NCI-H1105 treated with DMSO at 0.1 percent for 48 hours (cell line): ENCODE measurements at places on chromosomes 1 and 21.
A peak's percentile ranks its signal among the peaks of the same experiment; 100 is the strongest.

DNA sequence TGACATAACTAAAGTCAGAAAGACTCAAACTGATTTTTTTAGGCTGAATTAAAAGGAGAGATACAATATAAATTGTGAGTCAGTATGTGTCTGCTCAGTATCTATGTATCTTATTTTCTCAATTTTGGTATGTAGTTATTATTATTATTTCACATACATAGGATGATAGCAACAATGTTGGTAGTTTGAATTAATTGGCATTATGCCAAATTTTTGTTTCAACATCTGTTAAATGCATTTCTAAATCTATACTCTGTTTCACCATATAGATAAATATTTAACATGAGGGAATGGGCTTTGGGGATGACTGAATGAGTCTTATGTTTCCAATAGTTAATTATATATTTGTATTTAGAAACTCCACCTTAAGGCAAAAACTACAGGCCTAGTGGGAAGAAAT, 12.6 kb upstream of the HMCN1 start:
- no peak for DNase-seq

DNA sequence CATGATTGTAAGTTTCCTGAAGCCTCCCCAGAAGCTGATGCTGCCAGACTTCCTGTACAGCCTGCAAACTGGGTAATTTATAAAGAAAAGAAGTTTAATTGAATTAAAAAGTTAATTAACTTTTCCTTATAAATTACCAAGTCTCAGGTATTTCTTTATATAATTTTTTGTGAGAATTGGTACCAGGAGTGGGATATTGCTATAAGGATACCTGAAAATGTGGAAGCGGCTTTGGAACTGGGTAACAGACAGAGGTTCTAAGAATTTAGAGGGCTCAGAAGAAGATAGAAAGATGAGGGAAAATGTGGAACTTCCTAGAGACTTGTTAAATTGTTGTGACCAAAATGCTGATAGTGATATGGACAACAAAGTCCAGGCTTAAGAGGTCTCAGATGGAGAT, 163.1 kb downstream of the PTPRU start:
- DNase-seq, result no peak

DNA sequence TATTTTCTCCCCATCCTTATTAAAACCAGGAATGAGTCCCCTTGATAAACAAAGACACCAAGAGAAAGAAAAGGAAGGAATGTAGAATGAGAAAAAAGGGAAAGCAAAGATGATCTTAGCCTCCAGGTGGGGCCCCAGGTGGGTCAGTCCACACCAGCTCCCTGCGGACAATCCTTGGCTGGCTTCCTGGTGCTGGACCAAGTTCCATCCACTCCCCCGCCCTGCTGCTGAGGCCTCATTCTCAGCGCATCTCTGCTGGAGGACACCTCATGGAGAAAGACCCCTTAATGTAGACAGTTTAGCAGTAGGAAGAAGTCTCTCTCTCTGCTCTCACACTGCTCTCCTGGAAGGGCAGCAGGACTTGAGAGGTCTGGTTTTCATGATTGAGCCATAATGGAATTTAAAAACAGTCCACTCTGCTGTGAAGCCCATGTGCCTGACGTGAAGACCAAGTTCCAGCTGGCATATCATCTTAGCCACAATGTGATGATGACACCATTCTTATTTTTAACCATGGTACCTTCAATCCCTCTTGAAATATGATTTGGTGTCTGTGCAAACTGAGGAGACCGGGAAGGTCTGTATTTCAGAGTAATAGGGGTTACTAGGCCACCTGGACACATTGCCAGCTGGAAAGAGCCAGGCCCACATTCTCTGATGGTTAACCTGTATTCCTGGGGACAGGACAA, 83.1 kb downstream of the WLS start:
- DNase-seq, result no peak

GRCh38 chr1:185813401-185813979, 79.3 kb downstream of the HMCN1 start:
- DNase-seq, result peak; percentile 70

- no peak for DNase-seq
These were observed 17.8 kb upstream of the HSD17B7 start for GRCh38 chr1:162772571-162773154.

GRCh38 chr1:179048339-179049124, 22.8 kb downstream of the FAM20B start:
- no peak for DNase-seq

- no peak for DNase-seq
These were observed 1326.5 kb downstream of the PLA2G4A start for GRCh38 chr1:188155261-188155660.

DNA sequence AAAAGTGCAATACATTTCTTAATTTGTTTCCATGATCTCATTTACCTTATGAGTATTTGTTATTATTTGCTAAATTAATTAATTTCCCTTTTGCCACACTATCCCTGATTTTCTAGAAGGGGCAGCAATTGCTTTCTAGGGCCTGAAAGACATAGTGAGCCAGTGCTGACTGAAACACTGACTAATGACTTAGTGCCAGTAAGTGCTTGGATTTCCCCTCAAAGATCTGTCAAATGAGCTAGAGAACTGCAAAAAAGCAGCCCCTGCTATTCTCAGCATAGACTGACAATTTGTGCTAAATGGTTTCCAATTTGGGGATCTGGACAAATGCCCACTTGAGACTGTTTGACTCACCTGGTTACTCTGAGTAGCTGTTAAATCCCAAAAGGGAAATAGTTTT, 35.6 kb upstream of the USH2A start:
- DNase-seq, result peak; percentile 26

GRCh38 chr1:67700692-67701410, 15.8 kb downstream of the GADD45A start:
- no peak for DNase-seq

GRCh38 chr1:117166076-117166475, 44.5 kb upstream of the TRIM45 start:
- no peak for DNase-seq

DNA sequence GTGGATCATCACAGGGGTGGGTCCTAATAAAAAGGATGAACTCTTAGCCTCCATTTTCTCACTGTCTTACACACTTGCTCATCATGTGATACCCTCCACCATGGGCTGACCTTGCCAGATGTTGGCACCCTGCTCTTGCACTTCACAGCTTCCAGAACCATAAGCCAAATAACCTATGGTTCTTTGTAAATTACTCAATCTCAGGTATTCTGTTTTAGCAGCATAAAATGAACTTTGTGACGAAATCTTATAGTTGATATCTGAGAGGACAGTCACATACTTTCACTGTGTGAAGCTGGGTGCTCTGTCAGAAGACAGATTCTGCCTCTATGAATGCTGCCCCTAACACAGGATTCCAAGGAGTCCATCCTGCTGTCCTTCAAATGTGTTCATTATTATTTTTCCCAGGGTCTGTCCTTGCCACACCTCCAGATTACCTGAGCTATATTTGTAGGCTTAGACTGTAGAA, 13.8 kb downstream of the DUSP10 start:
- DNase-seq, result no peak

- no peak for DNase-seq
These were observed 83.9 kb downstream of the ST6GALNAC5 start for GRCh38 chr1:76951153-76951552.

DNA sequence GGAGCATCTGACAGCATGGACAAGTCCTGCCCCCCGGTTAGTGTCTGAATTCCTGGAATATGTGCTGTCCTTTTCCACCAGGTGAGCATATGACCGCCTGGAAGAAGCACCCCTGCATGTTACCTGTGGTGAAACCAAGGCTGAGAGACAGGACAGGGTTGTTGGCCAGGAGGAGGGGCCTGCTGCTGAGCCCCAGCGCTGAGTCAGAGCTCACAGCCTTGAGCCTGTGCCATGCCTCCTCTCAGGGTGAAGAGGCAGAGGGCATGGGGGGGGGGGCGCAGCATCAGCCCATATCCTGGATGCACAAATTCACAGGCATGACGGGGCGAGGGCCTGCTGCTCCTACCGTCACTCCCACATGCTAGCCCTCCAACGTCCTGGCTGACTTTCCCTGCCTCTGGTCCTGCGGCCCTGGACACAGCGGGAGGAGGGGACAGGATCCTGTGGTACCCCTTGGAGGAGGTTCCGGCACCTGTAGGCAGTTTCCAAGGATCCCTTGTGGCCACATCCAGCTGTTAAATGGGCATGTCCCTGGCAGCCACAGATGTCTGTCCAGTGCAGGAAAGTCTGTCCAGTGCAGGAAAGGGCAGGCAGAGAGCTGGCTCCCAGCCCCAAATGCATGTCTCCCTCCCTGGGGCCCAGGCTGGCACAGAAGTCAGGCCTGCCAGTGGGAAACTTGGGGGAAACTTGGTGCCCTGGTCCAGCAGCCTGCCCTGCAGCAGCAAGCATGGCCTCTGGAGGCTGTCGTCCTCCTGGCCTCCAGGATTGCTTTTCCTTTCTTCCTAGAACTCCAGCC, 23.9 kb downstream of the TTC34 start:
- DNase-seq, result no peak

DNA sequence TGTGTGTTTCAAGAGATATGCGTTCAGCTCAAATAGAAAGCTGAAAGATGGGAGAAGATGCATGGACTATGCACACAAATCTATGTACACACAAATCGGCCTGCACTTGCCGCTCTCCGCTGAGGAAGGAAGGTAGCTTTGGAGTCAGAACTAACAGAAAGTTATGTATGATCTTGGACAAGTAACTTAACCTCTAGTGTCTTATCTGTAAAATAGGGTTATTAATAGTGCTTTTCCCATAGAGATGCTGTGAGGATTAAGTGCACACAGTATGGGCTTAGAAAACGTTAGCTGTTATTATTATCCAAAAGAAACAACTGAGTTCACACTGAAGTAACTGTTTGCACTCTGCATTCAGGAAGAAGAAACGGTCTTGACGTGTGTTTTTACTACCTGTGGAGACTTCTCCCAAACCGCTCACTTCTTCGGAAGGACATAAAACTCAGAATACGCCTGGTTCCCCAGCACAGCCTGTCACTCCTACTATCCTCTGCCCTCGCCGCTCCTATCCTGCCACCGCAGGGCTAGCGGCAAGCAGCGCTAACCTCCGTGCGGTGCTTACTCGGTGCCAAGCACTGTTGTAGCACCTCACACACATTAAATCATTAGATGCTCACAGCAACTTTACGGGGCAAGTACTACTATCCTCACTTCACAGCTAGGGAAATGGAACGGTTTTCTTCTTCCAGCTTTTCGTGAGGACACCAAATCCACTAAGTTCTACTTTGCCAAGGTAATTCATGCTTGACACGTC, 1.3 kb downstream of the TGFBR3 start:
- peak; percentile 37 for DNase-seq
